T-helper 2 cell treated with Interferon-gamma antibody and Interleukin-4, amounts not matched to agents 5 μg/mL and 100 μg/mL, for 36 hours (primary cell): ENCODE measurements at places on chromosomes 2 and 18.

GRCh38 chr2:230042195-230042594 is 26.5 kb downstream of the SLC16A14 start:
- no peak for DNase-seq

GRCh38 chr2:197606180-197606579 is 69.2 kb downstream of the RFTN2 start:
- DNase-seq, result no peak

DNA sequence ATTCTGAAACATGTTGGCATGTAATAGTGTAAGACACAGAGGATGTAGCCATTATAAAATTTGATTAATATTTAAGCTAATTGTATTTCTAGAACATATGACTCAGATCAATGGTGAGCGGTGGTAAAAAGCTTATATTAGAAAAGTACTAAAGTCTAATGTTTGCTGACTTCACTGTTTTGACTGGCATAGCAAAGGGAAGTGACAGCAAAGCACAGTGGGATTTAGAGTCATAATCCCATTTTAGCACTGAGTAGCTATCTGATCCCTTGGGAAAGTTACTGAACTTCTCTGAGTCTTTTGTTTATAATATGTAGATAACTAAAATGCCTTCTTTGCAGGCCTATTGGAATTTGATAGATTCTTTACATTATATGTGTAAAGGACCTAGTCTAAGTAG is 60.4 kb downstream of the KIAA1328 start:
- DNase-seq, result no peak

GRCh38 chr2:56244911-56245530 is 61.2 kb downstream of the CCDC85A start:
- no peak for DNase-seq

- no peak for DNase-seq
Measured at GRCh38 chr18:31482051-31482450, 15.9 kb upstream of the DSG2 start.

- DNase-seq, result no peak
Measured at GRCh38 chr2:171310889-171311288, 122.9 kb downstream of the METTL8 start.

DNA sequence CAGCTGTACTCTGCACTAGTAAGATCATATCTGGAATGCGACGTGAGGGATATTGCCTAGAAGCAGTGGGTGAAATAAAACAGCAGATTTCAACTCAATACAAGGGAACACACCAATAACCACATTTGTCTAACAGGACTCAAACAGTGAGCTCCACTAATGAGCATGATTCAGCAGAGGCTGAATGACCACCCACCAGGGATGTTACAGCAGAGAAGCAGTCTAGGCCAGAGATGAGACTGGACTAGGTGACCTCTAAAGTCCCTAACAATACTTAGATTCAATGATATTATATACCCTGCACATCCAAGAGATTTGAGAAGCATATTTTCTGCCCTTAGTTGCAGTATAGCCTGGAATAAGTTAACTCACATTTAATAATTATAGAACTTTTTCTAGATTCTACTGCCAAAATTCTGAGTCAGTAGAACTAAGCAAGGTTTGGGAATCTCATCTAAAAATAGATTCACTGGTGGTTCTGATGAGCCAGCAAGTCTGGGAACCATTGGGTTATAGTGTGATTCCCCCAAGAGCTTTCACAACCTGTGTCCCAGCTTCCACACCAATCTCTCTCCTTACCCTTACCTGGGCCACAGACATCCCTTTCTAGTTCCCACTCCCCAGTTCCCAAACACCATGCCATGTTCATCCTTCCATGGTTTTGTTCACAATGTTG is 6.3 kb downstream of the THOC1 start:
- DNase-seq, result no peak

DNA sequence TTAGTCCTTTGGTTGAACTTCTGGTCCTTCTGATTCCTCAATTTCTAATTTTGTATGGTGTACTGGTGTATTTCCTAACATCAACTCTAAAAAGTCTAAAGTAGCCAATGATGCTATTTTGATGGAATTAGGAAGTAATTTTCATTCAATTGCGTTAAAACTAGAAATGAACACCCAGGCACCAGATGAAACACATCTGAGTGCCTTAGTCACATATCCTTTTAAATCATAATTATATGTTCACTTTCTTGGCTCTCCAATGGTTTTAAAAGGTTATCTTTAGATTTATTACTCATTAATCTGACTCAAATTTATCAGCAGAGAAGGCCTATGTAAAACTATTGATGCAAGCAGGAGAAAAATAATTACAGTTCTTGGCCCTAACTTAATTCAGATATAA is 119.7 kb downstream of the GAREM1 start:
- DNase-seq, result no peak

GRCh38 chr2:174634130-174635014 is 36.8 kb upstream of the WIPF1 start:
- peak; percentile 46 for DNase-seq
